ENCODE measurements at places on chromosomes 13 and 19. TPM values are rescaled to one million over a fixed set of nuclear protein-coding genes. Genes with fewer than 3 reads are reported as not detected.

DNA sequence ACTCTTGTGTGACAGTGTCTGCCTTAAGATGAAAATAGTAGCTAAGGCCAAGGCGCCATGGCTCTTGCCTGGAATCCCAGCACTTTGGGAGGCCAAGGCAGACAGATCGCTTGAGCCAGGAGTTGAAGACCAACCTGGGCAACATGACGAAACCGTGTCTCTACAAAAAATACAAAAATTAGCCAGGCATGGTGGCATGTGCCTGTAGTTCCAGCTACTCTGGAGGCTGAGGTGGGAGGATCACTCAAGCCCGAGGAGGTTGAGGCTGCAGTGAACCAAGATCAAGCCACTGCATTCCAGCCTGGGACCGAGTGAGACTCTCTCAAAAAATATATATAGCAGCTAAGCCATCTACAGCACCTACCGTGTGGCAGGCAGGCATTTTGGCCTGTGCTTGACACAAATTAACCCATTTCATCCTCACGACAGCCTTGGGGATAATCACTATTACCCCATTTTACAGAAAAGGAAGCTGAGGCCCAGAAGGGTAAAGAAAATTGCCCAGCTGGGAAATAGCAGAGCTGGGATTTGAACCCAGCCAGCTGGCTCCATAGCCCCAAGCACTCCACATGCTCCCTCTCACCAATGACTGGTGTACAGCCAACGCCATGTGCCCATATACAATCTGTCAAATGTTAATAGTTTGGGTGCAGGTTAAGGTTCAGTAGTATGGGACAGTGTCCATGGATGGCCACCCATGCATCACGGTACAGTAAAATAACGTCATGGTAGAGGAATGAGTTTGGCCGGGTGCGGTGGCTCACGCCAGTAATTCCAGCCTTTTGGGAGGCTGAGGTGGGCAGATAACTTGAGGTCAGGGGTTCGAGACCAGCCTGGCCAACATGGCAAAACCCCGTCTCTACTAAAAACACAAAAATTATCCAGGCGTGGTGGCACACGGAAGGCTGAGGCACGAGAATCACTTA lies 3.1 kb downstream of the SLC1A5 start:
- DNase-seq, result no peak

DNA sequence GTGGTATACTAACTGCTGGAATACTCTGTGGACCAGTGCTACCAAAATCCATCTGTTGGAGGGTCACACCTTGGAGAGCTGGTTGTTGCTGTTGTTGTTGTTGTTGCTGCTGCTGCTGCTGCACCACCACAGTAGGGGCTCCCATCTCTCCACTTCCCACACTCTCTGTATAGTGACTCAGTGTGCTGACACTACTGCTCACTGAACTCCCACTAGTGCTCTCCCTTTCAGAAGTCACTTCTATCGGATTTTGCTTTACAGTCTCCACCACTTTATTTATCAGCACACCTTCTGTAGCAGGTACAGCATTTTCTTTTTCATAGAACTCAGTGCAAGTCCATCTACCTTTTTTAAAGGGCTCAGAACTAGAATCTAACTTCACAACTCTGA lies 1.7 kb downstream of the TSC22D1 start:
- no peak for DNase-seq

DNA sequence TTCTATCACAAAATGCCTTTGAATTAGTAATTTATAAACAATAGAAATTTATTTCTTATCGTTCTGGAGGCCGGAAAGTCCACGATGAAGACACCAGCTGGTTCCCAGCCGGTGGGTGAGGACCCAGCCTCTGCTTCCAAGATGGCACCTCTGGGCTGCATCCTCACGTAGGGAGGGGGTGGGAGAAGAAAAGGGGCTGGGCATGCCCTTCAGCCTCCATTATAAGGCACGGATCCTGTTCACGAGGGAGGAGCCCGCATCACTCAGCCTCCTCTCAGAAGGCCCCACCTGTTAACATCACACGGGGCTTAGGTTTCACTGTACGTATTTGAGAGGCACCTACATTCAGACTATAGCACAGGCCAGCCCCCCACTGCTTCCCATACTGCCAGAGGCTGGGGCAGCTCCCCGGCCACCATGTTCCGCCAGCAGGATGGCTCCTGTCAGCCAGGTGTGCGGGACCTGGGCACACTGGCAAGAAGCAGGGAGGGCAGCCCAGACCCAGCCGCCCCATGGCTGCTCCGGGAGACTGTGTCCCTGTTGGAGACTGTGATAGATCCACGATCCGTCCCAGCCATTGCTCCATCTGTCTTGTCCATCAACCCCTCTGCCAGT lies 131.6 kb downstream of the SOX1 start:
- no peak for DNase-seq

DNA sequence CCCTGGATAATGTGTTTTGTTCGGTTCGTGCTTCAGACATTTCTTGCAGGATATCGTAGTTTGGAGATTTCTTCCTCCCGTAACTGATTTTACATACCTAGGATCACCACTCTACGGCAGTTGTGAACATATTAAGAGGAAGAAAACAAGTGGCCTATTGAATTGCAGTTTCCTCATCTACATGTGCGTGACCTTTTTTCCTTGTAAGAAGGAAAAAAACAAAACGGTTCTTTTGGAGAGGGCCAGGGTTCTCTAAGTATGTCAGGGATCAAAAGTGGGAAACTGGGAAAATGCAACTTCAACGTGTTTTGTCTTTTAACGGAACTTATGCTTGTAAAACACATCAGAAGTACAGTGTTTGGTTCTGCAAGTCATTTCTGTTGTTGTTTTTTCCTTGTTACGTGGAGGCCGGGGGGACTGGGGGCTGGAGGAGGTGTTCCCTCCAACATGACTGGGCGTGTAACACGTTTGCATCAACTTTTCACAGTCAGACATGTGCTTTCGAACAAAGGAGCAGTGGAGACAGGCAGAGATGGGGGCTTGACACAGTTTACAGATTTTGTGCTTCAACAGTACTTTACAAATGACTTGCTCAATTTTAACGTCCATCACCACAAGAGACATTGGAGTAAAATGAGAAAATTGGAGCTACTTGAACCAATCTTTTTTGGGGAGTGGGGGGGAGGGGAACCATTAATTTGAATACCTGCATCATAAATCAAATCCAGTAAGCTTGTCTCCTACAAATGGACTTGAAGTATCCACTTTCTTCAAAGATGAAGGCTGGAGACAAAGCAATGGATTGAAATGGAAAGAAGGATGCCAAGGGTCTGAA lies 3.8 kb downstream of the ZC3H4 start:
- DNase-seq, result no peak

DNA sequence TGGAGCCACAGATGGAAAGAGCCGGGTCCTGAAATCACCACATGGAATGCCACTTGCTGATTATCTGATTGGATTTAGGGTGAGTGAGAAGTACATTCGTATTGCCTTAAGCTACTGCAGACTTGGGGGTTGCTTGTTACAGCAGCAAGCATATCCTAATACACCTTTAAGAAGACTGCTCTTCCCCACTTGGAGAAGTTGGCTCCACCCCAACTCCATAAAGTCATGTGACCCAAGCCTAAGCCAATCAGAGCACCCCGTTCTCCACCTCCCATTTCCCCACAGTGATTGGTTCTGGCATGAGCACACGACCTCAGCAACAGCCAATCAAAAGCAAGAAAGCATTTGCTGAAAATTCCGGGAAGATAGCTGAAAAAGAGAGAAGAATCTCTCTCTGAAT lies 23.1 kb downstream of the CACNA1A start:
- DNase-seq, result no peak

DNA sequence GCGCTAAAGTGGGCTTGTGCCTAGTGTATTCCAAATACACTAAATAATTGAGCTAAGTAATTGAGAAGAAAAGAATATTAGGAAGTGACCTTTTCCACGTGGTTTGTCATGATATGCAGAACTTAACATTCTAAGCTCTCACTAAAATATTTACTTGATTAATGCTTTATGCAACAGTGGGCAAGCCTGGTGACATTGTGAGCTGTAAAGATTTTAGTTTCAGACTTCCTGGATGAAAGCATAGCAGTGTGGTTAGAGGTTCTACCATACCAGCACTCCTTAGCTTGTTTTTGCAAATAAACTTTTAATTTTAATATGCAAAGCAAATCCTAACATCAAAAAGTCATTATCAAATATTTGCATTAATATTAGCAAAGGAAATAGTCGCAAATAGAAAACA lies 1065.1 kb upstream of the SPRY2 start:
- DNase-seq, result no peak

- peak; percentile 99 for DNase-seq
Measured at GRCh38 chr19:4870025-4870700, 2.7 kb upstream of the PLIN3 start.

- no peak for DNase-seq
Measured at GRCh38 chr19:40600570-40601133, 517 bp upstream of the LTBP4 start.

The SULT2A1 gene
- total RNA-seq, result not detected

The OR10H1 gene
- not detected for total RNA-seq

The CNN1 gene
- 0.78 TPM for total RNA-seq

The OR4F17 gene
- total RNA-seq, result not detected

Data from A172 (cell line).